Esophagus muscularis mucosa (tissue), 4 donors: ENCODE measurements at places on chromosomes 6 and 20. TPM values are rescaled to one million over a fixed set of nuclear protein-coding genes. Genes with fewer than 3 reads are reported as not detected.
A peak's percentile ranks its signal among the peaks of the same experiment; 100 is the strongest.

Gene SSTR4
- total RNA-seq: not detected

Gene LHFPL5
- total RNA-seq: not detected

Gene WDR46
- 30.5 TPM for total RNA-seq

Gene SNX9
- 80.5 TPM for total RNA-seq

Gene GPSM3
- total RNA-seq: 17.4 TPM

Gene OR2J3
- total RNA-seq: not detected

Gene PPP1R11
- total RNA-seq: 64.7 TPM

GRCh38 chr6:39170860-39171259, 55.9 kb upstream of the SAYSD1 start:
- no peak for DNase-seq

DNA sequence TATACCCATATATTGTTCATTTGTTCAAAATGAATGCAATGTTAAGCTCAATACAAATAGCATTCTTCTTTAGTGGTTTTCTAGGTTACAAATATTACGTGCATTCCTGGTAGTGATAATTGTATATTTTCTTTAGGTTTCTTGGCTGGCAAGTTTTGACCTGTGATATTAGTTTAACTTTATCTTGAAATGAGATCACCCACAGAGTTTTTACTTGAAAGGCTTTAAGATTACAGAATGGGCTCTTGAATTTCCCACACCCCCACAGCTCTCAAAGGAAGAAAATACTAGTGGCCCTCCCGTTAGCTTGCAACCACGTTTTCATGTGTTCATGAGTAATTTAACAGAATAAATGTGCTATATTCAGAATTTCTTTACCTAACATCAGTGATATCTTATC, 1315.5 kb upstream of the GJE1 start:
- DNase-seq: no peak

DNA sequence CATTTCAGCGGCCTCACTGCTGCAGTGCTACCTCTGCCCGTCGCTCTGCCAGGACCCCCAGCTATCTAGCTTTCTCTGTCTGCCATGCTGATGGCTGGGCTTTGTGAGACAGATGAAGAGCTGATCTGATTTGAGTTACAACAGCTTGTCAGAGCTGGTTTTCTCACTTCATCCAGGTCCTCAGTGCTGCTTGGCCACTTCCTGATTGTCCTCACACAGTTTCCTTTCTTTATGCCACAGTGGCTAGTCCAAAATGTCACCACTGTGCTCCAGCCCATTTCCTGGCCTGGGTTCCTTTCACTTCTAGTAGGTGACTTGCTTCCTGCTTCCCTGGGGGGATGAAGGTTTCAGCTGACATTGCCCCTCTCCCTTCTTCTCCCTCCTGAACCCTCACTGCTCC, 35.4 kb downstream of the FNDC1 start:
- DNase-seq: no peak

DNA sequence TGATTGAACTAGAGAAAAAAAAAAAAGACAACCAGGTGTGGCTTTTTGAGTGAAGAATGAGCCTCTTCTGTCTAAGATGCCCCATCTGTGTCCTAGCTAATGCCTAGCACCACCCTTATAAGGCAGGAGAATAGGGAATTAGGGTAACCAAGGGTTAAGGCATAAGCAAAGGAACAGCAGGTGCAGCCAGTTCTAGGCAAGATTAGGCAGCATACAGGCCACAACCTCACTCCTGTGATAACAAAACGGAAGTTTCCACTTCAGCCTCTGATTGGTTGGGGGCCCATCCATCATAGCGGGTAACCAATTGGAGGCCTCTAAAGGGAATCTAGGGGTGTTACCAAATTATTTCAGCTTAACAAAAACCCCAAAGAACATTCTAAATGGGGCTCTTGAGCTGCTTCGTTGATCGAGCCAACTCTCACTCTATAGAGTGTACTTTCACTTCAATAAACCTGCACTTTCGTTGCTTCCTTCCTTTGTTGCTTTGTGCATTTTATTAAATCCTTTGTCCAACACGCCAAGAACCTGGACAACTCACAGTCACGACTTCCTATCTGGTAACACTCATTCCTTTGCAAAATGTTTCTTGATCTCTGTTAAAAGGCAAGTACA, 61.9 kb upstream of the TAGAP start:
- DNase-seq: no peak

GRCh38 chr6:133504761-133505160, 263.6 kb downstream of the EYA4 start:
- DNase-seq: no peak

DNA sequence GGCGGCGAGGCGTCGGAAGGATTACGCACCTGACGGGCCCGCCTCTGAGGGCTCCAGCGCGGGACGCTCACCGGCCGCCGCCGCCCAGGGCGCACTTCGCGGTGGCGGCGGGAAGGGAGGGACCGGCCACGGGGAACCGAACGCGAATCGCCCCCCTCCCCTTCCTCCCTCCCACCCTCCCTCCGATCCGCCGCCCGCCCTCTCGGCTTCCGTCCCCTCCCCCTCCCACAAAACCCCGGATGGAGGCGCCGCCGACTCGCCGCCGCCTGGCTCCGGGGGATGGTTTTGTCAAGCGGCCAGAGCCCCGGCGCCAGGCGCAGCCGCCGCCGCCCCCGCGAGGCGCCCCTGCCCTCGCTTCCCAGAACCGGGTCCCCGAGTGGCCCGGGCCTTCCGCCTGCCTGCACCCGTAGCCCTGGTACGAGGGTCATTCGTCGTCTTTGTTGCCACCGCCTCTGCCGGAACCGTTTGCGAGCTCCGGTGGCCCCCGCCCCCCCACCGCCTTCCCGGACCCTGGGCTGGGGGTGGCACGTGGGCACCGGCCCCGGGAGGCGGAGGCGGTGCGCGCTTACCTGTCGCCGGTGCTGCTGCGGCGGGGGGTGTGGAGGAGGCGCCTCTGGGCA, 398 bp downstream of the ZBTB2 start:
- peak; percentile 93 for DNase-seq

- no peak for DNase-seq
These were observed 17.7 kb downstream of the CCDC167 start for GRCh38 chr6:37481711-37482605.

GRCh38 chr6:28383235-28384142, 16.1 kb downstream of the ZSCAN12 start:
- DNase-seq: peak; percentile 96

GRCh38 chr20:44091026-44091425, 96.0 kb downstream of the JPH2 start:
- no peak for DNase-seq

- no peak for DNase-seq
These were observed 24.6 kb upstream of the PPP1R14C start for GRCh38 chr6:150118203-150118602.

- no peak for DNase-seq
These were observed 100.0 kb upstream of the NRSN1 start for GRCh38 chr6:24026050-24026449.

GRCh38 chr20:20412750-20413149, 44.8 kb downstream of the INSM1 start:
- DNase-seq: no peak

DNA sequence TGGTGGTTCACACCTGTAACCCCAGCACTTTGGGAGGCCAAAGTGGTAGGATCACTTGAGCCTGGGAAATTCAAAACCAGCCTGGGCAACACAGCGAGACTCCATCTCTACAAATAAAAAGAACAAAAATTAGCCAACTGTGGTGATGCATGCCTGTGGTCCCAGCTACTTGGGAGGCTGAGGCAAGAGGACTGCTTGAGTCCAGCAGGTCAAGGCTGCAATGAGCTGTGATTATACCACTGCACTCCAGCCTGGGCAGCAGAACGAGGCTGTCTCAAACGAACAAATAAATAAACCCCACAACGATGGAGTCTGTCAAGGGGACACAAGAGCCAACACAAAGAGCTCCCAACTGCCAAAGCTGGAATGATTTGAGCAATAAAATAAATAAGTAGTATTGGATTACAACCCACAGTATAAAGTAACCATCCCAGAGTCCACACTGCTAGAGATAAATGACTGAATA, 13.5 kb downstream of the ZMYND8 start:
- DNase-seq: no peak

DNA sequence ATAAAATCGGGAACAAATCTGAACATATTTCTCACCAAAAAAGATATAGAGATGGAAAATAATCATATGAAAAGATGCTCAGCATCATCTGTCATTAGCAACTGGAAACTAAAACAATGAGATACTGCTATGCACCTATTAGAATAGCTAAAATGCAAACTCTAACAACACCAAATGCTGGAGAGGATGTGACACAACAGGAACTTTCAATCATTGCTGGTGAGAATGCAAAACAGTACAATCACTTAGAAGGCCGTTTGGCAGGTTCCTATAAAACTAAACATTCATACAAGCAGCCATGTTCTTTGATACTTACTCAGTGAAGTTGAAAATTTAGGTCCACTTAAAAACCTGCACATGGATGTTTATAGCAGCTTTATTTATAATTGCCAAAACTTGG, 67.0 kb downstream of the FAM50B start:
- no peak for DNase-seq

DNA sequence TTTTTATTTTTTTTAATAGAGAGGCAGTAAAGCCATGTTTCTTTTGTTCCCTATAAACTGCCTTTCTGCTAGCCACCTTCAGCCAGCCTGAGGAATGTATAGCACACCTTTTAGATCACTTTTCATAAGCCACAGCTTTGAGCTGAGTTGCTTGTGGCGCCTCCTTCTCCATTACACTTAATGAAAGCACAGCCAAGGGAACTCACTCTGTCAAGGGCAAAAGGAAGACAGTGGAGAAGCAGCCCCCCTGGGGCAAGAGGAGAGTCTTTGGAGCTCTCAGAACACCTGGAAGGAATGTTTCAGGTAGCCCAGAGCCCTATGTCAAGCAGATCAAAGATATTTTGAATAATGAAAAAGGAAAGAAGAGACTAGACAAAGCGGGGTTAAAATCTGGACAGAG, 235.1 kb downstream of the CLIC5 start:
- DNase-seq: peak; percentile 29

DNA sequence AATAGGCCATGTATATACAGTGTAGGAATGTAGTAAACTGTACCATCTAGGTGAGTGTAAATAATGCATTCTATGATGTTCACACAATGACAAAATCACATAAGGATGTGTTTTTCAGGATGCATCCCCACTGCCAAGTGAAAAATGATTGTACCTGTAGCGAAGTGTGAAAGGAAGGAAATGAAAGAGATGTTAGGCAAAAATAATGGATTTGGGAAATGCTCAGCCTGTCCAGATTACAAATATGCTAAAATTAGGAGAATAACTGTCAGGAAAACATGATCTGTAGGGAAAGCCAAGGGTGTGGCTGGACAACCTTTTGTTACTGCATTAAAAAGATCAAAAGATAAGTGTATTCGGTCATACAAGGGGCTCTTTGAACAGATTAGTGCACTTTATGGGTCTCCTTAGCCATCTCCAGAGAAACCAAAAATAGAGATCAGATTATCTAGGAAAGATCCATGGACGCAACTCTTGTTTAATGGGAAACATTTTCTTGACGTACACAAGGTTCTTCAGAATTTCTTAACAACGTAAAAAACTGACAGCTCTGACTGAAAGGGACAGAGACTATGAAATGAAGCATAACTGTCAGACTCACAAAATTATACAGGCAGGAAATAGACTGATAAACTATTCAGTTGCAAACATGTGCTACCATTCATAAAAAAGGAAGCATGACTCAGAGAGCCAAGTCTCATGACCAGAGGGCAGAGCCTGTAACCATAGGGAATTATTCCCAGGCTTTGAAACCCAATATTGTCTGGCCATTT, 253.6 kb upstream of the RAB32 start:
- no peak for DNase-seq
